AG08395 (cell line): ENCODE measurements at places on chromosomes 16 and 17.
A peak's percentile ranks its signal among the peaks of the same experiment; 100 is the strongest.

DNA sequence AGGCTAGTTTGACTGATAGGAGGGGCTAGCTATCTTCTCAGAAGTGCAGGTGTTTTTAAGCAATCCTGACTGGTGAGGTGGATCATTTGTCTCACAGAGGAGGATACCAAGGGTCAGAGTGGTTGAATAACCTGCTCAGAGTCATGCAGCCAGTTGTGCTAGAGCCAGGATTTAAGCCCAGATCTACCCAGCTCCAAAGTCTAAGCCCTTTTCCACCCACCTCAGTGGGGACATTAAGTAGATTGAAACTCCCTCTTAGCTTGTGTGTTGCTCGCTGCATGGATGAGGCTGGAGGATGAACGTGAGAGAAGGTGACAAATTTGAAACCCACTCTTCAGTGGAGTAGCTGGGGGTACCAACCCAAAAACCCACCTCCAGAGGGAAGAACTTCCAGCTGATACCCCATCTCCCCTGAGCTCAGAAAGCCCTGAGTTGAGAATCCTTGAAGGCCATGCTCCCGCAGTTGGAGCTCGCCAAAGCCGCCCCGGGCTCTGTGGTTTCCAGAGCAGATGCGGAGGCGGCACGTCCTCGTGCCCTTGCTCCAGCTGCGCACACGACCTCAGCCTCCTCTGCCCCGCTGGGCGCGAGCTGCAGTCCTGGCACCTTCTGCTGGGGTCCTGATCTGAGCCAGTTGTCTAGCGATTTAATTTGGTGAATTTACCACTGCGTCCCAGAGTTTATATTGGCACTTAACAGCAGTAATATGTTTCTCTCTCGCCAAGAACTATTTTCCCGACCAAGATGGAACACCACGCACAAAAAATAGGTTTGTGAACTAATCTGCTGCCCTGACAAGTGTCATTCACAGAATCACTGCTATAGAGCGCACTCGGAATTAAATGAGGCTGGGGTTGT, 159.5 kb downstream of the CCDC182 start:
- DNase-seq: no peak

DNA sequence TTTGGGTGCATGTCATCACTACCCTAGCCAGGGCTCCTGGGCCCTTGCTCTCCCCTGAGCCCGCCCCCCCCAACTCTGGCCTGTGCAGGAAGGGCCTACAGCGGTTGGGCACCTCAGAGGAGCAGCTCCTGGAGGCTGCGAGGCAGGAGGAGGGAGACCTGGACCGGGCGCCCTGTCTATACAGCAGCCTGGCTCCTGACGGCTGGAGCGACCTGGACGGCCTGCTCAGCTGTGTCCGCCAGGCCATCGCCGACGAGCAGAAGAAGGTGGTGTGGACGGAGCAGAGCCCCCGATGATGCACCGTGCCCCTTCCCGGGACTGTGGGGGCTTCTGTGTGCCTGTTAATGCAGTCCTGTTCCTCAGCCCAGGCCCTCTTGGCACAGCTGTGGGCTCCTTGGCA, 12.1 kb downstream of the SGSH start:
- no peak for DNase-seq

GRCh38 chr17:81514489-81514738, 1.8 kb upstream of the ACTG1 start:
- no peak for DNase-seq

GRCh38 chr16:86980644-86981043, 336.5 kb downstream of the C16orf95 start:
- DNase-seq: no peak

DNA sequence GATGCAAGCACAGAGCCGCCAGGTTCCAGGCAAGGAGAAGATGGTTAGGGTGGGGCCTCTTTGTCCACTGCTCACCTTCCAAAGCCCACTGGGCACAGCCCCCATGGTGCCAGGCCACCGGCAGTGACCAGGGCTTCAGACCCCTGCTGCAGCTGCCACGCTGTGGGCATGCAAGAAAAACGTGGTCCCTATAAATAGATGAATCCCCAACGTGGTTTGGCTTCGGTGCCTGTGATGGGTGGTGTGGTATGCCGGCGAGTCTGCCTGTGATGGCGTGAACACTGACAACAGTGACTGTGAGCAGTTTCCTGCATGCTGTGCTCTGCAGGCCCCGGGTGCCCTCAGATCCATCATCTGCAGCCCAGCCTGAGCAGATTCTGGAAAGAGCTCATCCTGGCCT, 36.6 kb downstream of the RAB11FIP4 start:
- no peak for DNase-seq

DNA sequence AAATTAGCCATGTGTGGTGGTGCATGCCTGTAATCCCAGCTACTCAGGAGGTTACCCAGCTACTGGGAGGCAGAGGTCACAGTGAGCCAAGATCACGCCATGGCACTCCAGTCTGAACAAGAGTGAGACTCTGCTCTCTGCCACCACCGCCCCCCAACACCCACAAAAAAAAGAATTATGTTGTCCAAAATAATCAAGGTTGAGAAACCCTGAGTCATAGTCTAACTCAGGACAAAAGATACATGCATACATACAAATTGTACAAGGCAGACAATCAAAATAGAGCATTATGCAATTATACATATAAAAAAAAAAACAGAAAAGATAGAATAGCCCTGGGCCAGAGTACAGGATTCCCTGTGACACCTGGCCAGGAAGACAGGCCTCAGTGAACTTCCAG, 6.6 kb upstream of the KPNB1 start:
- DNase-seq: no peak

DNA sequence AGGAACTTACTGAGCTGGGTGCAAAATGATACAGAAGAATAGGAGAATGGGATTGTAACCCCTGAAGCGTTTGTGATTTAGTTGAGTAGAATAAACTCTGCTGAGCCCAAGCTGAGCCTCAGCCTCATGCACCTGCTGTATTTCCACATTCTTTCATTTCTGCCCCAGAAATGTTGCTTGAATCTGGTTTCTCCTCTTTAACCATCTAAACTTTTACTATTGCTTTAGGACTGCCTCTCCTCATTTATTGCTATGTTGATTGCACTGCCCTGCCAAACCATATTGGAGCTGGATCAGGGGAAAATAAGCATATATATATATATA, 64.8 kb downstream of the PITPNC1 start:
- no peak for DNase-seq

GRCh38 chr17:61429274-61429673, 22.9 kb upstream of the TBX4 start:
- DNase-seq: no peak

DNA sequence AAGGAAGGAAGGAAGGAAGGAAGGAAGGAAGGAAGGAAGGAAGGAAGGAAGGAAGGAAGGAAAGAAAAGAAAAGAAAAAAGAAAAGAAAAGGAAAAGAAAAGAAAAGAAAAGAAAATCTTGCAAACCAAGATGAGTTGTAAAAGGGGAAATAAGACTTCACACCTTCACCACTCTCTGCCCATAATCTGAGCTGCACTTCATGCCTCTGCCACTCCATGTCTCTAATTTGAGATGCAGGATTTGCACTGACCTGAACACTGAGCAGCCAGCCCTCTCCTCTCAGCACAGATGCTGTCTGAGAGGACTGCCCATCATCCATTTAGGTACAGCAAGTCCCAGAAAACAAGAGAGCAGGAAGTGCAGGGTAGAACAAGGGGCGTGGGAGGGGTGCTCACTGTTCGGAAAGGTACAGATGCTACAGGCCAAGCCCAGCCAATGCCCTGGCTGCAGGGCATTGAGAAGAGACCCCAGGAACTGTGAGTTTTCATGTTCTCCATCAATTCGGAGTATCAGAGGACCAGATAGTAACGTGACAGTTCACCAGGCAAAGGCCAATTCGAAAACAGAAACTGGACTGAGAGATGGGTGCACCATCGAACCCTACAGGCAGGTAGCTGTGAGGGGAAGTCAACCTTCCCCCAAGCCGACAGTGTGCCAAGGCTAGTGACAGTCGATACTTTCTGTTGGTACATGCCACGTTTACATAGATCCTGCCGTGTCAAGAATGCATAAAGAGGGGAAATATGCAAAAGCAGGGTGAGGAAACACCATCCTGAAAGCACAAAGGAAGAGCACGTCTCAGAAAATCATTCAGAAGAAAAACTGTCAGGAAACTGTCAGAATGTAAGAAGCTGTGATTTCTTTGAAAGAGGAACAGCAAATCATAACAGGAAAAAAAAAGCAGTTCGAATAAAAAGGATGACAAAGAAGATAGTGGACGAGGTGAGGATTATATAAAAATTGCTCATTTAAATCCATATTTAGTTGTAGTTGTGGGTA, 142.0 kb upstream of the RCVRN start:
- DNase-seq: no peak

- DNase-seq: no peak
These were observed 18.5 kb downstream of the RAP1GAP2 start for GRCh38 chr17:2814481-2815341.

GRCh38 chr16:5336941-5337340, 239.3 kb upstream of the EEF2KMT start:
- DNase-seq: no peak

DNA sequence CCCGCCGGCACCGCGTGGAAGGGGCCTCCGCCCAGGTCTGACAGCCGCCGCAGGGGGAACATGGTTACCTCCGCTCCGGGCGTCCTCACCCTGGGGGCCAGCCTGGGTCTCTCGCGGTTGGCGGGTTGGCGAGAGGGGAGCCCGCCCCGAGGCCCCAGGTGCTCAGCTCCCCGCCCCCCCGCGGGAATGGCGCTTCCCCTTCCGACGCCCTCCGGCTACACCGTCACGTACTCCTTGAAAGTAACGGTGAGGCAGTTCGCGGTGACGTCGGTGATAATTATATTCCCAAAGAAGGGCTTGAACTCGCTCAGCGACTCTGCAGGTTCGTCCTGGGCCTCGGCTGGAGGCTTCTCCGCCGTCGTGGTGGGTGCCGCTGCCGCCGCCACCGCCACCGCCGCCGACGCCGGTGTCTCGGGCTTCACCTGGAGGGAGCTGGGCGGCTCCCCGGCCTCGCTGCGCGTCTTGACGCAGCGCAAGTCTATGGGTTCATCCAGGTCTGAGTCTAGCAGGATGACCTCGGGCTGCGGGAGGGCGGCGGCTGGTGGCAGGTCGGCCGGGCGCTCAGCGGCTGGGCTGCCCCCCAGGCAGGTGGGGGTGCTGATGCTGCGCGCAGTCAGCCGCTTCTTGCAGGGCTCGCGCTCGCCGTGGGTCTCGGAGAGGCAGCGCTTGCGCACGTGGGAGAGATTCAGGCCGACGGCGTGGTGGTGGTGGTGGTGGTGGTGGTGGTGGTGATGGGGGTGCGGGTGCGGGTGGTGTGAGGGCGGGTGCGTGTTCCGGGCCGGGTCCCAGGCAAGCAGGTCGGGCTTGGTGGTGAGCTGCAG, 5.3 kb downstream of the CBX4 start:
- DNase-seq: no peak

DNA sequence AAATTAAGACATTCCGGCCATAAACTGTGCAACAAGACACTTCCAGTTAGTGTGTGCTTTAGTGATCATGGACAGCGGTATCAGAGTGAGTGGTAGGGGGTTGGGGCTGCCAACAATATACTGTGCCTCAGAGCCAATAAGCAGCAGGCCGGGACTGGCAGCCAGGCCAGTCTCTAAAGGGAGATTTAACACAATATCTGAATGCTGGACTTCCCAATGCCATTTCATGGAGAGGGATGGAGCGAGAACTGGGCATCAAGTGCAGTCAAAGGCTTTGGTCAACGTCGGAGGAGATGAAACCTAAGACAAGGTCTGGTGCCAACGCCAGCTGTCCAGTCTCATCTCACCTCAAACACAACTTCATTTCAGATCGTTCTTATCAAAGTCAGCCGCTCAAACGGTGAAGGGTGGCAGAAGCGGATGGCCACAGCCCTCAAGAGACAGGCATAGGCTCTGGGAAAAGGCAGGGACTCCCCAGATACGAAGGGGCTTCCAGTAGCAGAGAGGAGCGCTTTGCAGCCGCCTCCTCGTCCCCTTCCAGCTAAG, 935 bp downstream of the USP32 start:
- DNase-seq: no peak

DNA sequence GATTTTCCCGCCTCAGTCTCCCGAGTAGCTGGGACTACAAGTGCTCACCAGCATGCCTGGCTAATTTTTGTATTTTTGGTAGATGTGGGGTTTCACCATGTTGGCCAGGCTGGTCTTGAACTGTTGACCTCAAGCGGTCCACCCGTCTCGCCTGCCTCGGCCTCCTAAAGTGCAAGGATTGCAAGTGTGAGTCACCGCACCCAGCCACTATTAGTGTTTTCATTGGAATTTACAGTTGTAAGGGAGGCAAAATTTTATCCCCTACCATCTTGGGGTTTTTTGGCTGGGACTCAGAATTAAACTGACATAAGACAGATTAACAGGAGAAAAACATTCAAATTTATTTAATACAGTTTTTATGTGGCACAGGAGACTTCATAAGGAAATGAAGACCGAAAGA, 12.3 kb upstream of the MYCBPAP start:
- DNase-seq: no peak

DNA sequence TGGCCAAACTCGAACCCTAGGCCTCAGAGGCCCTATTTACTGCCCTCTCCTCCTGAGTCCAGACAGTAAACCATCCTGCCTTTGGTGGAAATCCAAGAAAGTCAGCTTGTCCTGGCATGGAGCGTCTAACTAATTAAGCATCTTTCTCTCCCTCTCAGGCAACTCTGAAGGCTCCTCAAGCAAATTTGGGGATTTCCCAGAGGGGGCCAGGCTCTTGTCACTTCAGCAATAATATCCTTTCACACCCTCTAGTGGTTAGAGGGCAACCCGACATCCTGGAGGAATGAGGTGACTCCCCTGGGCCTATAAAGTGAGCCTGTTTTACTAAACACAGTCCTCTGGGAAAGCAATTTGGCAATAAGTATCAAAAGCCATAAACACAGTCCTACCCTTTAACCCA, 60.4 kb downstream of the NOG start:
- peak; percentile 65 for DNase-seq

- DNase-seq: no peak
These were observed 26.3 kb downstream of the ZC3H18 start for GRCh38 chr16:88596483-88596882.

DNA sequence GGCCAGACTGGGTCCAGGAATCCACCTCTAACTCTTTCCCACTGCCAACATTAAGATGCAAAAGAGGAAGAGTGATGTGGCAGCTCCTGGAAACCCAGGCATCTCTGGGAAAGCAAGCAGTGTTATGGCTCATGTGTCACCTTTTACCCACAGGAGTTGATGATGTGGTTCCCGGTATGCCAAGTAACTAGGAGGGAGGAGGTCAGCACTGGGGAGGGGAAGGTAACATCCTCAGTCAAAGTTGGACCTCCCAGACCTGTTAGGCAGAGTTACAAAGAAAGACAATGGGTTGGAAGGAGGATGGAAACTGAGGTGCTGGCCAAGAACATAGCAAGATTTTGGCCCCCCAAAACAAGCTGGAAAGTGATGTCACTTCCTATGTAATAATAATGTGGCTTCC, 11.4 kb downstream of the KRABD2 start:
- no peak for DNase-seq

GRCh38 chr17:70869402-70870085, 700.2 kb downstream of the KCNJ2 start:
- DNase-seq: no peak

GRCh38 chr16:62955033-62955349, 918.8 kb upstream of the CDH8 start:
- no peak for DNase-seq

- DNase-seq: no peak
These were observed 1.3 kb downstream of the SLC2A4 start for GRCh38 chr17:7282752-7283321.
